NCI-H1105 treated with DMSO at 0.1 percent for 48 hours (cell line): ENCODE measurements at places on chromosomes 3 and 15.

DNA sequence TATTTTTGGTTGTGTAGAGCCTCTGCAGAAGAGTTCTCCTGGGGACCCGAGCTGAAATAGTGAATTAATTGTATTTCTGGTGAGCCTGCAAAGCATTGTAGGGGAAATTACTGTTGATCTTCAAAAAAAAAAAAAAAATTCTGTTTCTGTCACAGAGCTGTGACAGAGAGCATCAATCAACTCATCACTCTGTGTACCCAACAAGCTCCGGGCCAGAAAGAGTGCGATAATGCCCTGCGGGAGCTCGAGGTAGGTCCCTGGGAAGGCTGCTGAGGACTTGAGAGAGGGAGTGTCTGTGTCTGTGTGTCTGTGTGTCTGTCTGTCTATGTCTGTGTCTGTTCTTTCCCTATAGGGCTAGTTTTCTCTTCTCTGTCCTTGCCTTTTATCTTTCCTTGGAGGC is 294.4 kb upstream of the TPM1 start:
- no peak for DNase-seq

- no peak for DNase-seq
Measured at GRCh38 chr3:195111766-195112165, 159.2 kb downstream of the XXYLT1 start.

DNA sequence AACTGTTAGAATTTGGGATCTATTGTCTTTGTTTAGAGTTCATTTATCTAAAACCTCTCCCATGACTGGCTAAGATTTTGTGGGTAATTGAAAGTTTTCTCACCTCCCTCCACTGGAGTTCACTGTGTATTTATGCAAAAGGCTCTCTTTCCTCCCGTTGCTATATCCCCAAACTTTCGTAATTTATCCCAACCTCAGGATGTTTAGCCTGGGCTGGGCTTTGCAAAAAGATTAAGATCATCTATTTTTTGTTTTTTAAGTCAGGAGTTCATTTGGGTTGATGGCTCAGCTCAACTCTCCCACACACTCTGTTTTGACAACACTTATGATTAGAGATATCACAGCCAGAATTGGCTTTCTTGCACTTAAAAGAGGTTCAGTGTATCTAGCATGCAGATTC is 27.0 kb downstream of the SUCNR1 start:
- no peak for DNase-seq

GRCh38 chr15:101052681-101053121 is 133.5 kb downstream of the LRRK1 start:
- DNase-seq = no peak
